ENCODE measurements at places on chromosomes 16 and 17.
A peak's percentile ranks its signal among the peaks of the same experiment; 100 is the strongest.

DNA sequence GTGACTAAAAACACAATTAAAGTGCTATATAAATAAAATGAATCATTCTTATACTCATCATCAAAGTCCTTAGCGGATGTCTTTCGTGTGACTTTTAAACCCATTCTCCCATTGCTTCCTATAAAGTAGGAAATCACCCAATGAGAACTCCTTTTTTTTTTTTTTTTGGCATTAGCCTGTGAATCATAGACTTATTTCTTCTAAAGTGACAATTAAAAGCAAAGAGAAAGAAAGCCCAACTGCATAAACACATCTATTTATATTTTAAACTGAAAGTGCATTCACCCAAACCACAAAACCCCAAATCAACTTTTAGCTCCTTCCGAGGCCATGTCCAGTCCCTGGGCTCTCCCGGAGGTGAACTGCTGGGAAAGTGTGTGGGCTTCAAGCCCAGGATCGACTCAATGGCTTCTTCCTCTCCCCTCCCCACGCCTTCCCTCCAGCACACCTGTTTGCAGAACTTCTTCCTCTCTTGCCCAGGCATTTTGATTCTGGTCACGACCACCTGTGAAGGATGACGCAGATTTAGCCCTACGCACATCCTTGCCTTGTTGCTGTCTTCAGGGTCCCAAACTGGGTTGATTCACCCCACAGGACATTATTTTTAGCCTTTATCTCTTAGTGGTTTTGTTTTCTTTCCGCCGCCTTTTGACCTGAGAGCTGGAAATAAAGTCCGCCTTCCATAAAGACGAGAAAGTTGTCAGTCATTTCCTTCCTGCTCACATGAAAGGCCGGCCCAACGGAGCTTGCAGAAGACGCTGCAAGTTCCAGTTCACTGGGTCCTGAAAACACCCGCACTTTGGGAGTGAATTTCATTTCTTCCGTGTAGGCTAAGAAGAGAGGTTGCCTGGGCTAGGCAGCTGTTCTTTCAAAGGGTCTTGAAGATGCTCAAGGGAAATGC, 166.8 kb downstream of the MAP2K6 start:
- DNase-seq, result no peak

- no peak for DNase-seq
These were observed 14.7 kb downstream of the OSBPL7 start for GRCh38 chr17:47806913-47807255.

DNA sequence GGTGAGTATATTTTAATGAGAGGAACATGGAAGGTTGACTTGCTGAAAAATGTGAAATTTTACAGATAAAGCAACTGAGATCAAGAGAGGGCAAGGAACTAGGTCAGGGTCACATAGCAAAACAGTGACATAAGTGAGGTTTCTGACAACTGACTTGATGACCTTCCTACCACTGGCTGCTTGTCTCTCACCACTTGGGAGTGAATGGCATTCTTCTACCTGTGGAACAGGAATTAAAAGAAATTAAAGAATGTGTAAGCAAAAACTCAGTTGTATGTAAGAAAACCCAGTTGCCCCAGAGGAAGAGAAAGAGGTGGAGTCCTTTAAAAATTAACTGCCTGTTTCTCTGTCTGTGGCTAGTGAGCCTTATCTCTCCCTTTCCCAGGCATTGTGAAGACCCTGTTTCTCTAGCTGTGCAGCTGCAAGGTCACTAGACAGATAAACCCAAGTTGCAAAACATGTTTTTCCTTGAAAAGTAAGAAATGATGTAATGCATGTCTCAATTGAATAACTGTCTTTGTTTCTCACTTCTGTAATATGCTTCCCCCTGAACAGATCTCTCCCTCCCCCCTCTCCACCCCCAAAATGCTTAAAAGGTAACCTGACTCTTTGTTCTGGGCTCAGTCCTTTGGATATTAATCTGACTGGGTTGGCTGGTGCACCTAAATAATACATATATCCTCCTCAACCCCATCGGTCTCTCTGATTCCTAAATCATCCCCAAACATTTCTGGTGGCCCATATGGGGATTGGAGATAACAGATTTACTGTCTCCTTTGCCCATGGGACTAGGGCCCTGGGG, 23.4 kb downstream of the ACSM1 start:
- DNase-seq, result no peak

GRCh38 chr17:21288571-21289017, 4.1 kb downstream of the MAP2K3 start:
- DNase-seq, result no peak

DNA sequence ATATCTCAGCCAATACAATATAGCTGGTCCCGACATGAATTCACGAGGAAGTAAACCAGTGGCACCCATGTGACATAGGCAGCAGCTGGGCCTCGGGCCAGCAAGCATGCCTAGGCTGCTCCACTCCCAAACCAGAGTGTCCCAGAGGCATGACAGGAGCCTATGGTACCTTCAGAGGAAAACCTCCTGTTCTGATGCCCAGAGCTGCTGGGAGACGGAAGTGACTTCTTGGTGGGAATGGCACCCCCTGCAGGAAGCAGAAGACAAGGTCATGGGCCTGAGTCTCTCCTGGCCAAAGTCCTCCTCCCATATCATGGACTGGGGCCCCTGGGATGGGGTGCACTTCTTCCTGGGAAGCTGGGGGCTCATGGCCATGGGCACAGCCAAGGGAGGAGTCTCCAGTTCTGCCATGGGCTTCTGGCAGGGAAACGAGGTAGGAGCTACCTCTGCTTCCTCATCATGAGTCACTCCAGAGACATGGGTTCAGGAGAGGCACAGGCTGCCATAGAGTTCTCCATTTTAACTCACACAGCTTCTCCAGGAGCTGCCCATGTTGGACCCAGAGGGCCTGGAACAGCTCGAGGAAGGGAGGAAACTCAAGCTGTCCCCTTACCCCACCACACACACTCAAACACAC, 13.4 kb downstream of the FBF1 start:
- DNase-seq, result no peak

- DNase-seq, result no peak
These were observed 4.2 kb downstream of the GIT1 start for GRCh38 chr17:29585080-29585751.

GRCh38 chr17:55228683-55229192, 36.0 kb upstream of the HLF start:
- DNase-seq, result no peak

DNA sequence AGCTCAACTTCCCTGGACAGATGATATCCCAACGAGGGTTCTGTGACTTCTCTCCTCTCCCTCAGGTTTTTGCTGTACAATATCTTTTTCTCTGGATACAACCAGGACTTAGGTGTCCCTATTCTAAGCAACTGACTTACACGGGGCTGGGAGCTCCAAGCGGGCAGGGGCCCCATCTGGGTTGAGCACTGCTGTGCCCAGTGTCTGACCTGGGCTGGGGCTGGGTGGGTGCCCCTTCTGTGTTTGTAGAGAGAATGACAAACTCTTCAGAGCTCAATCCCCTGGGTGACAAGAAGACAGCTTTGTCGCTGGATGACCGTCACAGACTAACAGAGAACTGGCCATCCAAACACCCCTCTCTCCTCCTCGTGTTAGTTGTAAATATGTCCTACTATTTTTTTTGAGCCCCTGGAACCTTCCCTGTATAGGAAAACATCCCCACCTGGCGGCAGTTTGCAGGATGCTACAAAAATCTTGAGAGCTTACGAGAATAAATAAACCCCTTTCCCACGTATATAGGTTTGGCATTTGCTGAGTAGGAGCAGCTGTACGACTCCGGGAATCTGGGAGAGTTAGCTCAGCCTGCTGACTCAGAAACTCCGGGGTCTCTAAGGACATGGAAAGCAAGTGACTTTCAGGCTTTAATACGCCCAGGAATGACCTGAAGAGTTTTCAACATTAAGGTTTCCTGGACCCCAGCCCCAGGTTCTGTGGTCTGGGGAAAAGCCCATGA, 23.7 kb upstream of the RCVRN start:
- DNase-seq, result peak; percentile 87

DNA sequence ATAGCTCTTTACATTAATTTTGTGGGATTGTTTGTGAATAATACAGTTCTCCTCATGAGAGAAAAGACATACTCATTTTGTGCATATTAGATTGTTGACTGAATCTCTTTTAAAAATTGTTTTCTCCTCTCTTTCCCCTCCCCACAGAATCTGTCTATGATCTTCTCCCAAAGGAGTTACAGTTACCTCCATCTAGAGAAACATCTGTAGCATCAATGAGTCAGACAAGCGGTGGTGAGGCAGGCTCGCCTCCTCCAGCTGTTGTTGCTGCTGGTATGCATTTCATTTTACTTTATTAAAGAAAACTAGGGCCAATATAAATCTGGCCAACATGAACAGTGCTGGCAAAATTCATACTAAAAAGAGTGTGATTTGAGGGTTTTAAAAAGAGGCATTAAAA, 60.5 kb downstream of the NFAT5 start:
- no peak for DNase-seq

GRCh38 chr17:57935833-57936807, 19.1 kb downstream of the CUEDC1 start:
- DNase-seq, result no peak

DNA sequence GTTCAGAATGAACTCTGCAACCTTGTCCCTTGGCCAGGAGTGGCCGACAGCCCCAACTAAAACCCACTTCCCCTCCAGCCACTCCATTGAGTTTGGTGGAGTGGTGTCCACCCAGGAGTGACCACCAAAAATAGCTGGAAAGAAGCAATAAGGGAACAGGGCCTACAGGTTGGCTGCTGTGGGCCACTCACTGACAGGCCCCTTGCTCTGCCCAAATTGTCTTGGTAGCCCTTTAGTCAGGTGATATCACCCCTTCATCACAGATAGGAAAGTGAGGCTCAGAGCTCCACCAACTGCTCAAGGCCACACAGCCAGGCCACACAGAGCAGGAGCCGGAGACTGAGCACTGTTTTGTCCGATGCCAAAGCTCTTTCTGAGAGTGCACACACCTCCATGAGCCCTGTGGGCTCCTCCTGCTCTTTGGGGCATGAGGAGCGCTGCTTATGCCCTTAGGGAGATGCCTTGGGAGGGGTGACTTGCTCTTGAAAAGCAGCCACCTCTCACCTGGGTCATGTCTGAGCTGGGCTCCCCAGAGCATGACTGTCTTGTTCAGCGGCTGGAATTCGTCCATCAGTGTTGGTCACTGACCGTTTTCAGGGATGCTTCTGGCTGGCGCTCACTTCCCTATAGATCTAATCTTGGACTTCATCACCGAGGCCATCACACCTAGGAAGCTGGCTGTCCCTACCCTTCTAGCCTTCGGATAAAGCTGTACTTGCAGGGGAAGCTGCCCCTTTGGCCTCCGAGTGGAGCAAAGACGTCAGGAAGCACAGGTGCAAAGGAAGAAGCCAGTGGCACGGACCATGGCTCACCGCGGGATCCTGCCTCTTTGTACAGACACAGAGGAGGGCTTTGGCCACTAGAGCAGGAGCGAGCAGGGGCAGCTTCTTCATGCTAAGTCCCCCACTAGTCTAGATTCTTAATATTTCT, 186.0 kb upstream of the ZNF469 start:
- DNase-seq, result no peak

DNA sequence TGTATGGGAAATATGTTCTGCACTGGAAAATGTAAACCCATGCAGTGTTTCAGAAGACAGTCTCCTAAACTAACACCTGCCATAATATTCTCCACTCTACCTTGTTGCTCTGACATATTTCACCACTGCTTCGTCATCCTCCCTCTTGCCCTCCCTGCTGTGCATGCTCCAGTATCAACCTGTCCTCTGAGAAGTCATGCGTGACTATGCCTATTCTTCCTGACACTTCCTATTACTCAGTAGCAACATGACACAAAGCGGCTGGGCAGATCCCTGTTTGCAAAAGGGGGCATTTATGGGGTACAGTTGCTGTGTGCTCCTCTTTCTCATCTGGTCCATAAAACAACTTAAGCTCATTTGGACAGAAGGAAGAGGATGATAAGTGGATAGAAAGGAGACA, 805.6 kb upstream of the EEF2KMT start:
- no peak for DNase-seq

DNA sequence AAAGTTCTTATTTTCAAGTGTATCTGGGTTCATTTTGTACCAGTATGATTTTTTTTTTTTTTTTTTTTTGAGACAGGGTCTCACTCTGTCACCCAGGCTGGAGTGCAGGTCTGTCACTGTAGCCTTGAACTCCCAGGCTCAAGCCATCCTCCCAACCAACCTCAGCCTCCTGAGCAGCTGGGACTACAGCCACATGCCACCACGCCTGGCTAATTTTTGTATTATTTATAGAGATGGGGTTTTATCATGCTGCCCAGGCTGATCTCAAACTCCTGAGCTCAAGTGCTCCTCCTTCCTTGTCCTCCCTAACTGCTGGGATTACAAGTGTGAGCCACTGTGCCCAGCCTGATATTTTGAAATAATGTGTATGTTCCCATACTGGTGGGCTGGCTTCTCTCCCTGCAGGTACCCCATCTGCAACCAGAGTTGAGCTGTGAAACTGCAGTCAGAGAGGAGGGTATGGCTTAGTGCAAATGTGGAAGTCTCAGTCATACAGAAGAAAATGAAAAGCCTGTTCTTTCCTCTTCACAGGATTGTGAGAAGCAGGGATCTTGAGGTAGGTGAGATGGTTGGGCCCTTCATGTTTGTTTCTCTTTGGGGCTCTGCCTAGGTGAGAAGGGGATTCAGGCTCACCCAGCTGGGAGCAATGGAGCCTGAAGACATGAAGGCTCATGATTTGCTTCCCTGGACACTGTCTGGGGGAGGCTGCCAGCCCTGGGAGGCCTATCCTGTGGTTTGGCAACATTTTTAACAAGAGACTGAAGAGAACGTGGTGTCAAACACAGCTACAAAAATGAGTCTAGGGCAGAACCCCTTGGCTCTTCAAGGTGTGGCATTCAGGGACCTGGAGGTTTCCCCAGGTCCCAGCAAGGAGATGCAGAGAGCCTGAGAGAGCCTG, 41.3 kb upstream of the SIAH1 start:
- DNase-seq, result no peak

GRCh38 chr17:82234211-82235055, 5.6 kb downstream of the SLC16A3 start:
- no peak for DNase-seq

GRCh38 chr17:18158022-18158600, 25.5 kb upstream of the ALKBH5 start:
- DNase-seq, result no peak

GRCh38 chr17:12114686-12115418, 94.2 kb downstream of the MAP2K4 start:
- no peak for DNase-seq

- DNase-seq, result no peak
These were observed 16.2 kb downstream of the SLC43A2 start for GRCh38 chr17:1612400-1612799.

DNA sequence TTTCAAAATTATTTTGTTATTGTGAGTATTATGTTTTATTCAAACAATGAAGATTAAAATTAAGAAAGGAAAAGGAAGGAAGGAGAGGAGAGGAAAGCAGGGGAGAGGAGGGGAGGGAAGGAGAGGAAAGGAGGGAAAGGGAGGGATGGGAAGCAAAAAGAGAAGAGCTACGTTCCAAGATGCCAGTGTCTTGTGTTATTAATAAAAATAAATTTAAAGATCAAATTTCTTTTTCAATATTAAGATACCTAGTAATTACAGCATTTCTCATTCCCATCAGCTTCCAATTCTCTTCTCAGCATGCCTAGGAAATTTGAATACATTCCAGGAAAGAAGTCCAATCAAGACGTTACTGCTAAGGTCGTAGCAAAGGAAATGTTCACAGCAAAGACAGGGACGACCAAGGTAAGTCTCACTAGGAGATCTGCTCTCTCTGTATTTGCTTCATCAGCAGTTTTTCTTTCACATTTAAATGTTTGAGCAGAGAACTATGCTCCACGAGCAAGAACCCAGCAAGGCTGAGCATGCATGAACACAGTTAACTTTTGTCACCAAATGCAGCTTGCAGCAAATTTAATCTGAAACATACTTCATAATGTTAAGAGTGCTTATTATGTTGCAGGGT, 63.3 kb upstream of the HLF start:
- no peak for DNase-seq

GRCh38 chr16:15033309-15033707, 22.6 kb downstream of the NTAN1 start:
- no peak for DNase-seq

All from NCI-H524 treated with DMSO at 0.1 percent for 48 hours (cell line).